Inflammatory macrophage (primary cell): ENCODE measurements at places on chromosomes 2 and 18.
A peak's percentile ranks its signal among the peaks of the same experiment; 100 is the strongest.

DNA sequence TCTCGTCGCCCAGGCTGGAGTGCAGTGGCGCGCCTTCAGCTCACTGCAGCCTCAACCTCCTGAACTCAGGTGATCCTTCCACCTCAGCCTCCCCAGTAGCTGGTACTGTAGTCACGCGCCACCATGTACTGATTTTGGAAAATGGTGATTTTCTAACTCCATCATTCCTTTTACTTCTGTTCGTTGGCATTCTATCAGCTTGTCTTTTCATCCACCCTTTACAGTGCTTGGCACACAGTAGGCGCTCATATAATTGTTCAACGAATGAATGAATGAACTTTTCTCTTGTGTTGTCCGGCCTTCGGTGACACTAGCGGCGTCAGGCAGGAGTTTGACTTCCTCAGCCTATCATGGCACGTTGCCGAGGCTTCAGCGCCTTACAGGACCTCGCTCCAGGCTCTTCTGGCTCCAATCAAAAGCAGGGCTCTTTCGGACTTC, 373 bp upstream of the MTHFD2 start:
- DNase-seq, result no peak

- DNase-seq, result peak; percentile 9
Observed at GRCh38 chr2:62787386-62787785, 81.9 kb downstream of the EHBP1 start.

GRCh38 chr18:75086494-75087034, 122.4 kb downstream of the PTGR3 start:
- DNase-seq, result no peak

GRCh38 chr2:126315828-126316227, 340.1 kb upstream of the GYPC start:
- DNase-seq, result no peak

DNA sequence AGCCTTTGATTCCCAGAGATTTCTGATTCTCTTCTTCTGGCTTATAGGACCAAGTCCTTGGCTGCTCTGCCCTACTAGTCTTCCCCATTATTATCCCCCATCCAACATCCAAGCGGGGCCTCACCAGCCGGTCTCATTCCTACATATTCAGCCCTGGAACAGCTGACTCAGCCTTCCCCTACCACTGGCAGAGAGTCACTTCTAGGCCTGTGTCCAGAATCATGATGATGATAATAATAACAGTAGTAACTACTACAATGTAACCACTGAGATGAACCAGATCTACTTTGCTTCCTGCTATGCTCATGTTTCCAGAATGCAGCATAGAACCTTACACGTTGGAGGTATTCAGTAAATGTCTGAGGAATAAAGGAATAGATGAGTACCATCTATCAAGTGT, 295.2 kb downstream of the SRBD1 start:
- DNase-seq, result no peak

GRCh38 chr2:61512768-61513398, 25.3 kb downstream of the XPO1 start:
- DNase-seq, result no peak

DNA sequence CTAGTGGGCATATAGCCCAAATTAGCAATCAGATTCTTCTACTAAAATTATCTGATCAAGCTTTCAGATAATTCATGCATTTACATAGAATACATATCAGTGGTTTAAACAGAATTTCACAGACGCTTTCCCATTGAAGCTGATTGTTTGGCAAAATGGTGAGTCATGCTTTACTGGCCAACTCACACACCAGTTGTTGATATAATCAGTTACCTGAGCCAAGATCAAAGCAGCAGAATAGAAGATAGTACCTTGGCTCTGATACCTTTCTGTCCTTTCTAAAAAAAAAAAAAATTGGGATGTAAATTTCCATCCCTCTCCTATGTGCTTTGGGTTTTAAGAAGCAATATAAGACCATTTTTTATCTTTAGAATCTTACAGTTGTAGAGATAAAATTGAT, 178.0 kb downstream of the MCFD2 start:
- no peak for DNase-seq

GRCh38 chr2:33488178-33488690, 11.8 kb downstream of the RASGRP3 start:
- no peak for DNase-seq

- no peak for DNase-seq
Observed at GRCh38 chr2:151269798-151270568, 8.3 kb upstream of the RBM43 start.

DNA sequence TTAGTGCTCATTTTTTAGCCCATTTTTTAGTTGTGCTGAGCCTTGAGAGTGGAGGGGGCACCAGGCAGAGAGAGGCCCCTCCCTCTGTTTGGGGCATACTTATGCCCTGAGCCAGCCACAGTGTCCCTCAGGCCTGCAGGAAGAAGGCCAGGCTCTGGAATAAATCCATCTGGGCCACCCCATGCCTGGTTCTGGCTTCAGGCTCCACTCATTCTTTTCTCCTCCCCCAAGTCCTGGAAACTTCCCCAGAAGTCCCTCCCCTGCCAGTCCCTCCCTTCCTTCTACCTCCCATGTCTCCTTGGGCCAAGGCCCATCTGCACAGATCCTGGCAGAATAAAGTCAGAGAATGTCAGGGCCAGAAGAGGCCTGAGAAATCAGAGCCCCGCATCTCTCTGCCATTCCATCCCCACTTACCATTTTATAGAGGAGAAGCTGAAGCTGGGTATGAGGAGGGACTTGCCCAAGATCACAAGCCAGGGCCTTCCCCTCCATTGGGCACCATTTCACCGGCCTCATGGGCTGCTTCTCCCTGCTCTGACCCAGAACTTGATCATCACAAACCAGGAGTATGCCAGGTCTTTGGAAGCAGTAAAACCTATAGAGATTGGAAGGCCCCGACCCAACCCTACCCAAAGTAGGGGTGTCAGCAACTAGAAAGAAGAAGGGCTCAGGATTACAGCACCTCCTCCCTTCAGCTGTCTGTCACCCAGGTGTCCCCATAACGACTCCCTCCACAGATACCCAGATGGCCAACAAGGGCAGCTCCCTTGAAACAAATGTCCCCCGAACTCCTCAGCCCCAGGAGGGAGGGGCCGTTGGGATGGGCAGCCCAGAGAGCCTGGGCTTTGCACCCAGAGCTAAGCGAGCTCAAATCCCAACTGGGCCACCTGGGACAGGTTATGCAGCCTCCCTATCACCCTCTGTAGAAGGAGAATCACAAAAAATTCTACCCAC, 108.4 kb downstream of the POLR1A start:
- no peak for DNase-seq

DNA sequence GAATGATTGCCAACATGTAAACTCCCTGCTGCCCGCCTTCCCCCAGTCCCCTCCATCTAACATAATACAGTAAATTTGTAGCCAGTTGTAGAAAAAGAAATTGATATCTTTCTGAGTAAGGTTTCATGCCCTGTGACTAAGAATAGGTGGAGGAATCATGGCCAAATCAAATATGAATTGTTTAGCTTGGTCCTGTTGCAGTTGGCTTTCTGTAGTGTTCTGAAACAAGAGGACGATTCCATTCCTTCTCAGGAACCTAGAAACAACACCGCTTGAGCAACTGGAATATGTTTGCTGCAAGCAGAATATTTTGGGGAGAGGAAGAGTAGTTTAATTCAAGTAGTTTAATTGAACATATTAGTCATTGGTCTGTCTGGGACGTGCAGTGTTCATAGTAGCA, 7.0 kb upstream of the DRC1 start:
- no peak for DNase-seq

- no peak for DNase-seq
Observed at GRCh38 chr2:187497858-187498463, 49.9 kb upstream of the CALCRL start.

DNA sequence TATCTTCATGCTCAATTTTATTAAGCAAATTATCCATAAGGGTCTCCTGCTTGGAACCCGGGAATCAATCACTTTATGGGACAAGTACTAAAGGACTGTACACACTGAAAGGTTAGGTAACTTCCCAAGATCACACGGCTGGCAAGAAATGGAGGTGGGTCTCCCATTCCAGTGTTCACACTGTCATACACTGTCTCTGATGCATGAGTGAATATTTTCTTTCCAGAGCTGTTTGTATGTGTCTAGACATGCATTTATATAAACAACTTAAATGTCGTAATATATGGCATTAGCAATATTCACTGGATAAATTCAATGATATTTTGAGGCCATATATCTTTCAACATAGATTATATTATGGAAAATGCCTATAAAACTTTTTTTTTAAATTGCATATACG, 223.4 kb downstream of the DYM start:
- no peak for DNase-seq

- no peak for DNase-seq
Observed at GRCh38 chr2:13009027-13009642, 292.4 kb downstream of the TRIB2 start.

DNA sequence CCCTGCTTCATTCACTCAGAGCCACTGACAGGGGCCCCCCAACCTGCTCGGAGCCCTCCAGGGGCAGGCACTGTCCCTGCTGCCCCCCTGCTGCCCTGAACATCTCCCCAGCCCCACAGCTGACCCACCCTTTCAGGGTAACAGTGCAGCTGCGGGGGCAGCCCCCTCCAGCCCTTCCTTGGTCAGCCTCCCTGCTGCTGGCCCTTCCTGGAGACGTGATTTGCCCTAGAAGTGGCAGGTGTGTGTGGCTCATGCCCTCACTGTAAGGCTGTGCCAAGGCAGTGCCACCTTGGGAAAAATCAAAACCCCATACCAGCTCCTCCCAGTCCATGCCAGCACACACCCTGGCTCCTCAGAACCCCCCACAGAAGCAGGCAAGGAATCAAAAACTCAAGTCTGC, 184.2 kb upstream of the HDAC4 start:
- DNase-seq, result no peak

GRCh38 chr18:78978349-78979055, 1.1 kb upstream of the SALL3 start:
- DNase-seq, result no peak

DNA sequence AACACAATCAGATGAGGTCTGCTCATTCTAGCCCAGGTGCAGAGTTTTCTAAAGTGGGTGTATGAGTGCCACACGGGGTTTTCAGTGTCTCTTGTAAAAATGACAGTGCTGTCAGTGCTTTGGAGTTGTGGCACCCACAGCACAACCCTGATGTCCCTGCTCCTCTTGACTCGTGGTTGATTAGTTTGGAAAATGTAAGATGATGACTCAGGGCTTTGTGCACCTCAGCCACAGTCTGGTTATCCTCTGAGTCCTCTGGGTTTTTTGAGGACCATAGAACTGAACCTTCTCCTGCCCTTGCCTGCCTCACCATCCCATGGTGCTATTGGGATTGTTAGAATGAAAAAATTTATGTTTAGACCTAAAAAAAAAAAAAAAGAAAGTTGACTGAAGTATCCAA, 105.6 kb downstream of the MYO1B start:
- DNase-seq, result no peak

DNA sequence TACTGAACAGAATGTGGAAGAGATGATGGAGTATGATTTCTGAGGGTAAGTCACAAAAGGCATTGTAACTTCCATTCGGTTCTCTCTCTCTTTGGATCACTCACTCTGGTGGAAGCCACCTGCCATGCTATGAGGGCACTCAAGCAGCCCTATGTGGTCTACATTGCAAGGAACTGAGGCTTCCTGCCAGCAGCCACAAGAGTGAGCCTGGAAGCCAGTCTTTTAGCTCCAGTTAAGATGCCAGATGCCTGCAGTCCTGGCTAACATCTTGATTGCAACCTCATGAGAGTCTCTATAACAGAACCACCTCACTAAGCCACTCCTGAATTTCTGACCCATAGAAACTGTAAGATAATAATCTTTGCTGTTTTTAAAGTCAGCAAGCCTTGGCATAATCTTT, 935.7 kb downstream of the LRP1B start:
- DNase-seq, result no peak

DNA sequence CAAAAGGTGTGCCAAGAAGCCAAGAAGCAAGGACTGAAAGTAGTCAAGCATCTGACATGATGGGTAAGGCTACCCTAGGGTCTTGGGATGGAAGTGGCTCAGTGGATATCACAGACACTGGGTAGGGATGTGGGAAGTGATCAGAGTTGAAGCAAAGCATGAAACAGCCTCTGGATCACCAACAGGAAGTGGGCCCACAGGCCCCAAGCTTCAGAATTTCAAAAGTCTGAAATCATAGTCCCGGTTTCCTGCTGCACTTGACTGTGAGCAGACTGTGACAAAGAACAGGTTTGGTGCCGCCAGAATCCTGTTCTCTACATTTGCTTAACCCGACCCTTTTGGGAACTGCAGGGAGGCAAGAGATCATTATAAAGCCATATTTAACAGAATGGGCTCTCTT, 57.4 kb downstream of the SP100 start:
- peak; percentile 79 for DNase-seq

GRCh38 chr18:13984080-13984479, 68.7 kb upstream of the MC2R start:
- no peak for DNase-seq

DNA sequence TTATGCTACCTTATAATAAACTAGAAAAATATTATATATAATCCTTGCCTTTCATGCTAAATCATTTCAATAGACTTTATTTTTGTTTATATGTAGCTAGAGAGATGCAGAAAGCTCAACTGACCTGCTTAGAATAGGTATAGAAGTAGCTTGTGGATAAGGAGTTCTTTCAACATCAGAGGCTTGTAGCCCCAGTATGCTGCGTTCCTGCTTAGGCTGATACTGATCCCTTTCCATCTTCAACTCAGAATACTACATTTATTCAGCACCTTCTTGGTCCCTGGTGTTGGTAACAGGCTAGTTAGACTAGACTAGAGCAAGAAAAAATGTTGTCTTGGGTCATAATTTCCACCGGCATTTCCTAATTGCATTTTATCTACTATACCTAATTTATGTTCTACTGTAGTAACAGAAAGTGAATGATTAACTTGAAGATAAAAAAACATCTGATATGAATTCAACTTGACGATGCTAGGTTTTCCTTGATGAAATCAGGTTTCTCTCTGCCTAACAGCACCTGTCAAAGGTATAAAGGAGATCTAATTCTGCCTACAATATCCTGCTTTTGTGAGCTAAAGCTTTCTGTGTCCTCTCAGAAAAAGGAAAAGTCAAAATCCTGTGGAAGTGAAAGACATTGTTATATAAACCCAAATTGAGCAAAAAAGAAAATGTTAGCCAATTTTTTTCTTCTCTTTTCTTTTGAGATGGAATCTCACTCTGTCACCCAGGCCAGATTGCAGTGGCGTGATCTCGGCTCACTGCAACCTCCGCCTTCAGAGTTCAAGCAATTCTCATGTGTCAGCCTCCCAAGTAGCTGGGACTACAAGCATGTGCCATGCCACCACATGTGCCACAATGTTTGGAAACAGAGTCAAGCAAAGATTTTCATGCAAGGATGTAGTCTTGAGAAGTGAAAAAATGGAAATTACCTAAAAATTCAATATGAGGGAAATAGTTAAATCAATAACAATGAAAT, 5.8 kb downstream of the PECR start:
- DNase-seq, result no peak
